Peyer's patch (tissue), 4 donors: ENCODE measurements at places on chromosomes 3 and 15.
A peak's percentile ranks its signal among the peaks of the same experiment; 100 is the strongest.

- DNase-seq = no peak
These were observed 291.6 kb upstream of the VEPH1 start for GRCh38 chr3:157794771-157795170.

DNA sequence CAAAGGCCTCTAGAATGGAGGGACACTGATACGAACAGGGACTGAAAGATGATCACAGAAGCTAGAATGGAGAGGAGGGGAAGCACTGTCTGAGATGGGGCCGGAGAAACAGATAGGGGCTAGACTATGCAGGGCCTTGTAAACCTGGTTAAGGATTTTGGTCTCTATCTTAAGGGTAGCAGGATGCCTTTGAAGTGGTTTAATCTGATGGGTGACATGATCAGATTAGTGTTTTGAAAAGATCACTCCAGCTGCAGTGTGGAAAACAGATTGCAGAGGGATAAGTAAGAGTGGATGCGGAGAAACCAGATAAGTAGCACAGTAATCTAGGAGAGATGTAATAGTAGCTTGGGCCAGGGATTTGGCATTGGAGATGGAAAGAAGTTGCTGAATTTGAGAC, 108.1 kb downstream of the RSRC1 start:
- no peak for DNase-seq

DNA sequence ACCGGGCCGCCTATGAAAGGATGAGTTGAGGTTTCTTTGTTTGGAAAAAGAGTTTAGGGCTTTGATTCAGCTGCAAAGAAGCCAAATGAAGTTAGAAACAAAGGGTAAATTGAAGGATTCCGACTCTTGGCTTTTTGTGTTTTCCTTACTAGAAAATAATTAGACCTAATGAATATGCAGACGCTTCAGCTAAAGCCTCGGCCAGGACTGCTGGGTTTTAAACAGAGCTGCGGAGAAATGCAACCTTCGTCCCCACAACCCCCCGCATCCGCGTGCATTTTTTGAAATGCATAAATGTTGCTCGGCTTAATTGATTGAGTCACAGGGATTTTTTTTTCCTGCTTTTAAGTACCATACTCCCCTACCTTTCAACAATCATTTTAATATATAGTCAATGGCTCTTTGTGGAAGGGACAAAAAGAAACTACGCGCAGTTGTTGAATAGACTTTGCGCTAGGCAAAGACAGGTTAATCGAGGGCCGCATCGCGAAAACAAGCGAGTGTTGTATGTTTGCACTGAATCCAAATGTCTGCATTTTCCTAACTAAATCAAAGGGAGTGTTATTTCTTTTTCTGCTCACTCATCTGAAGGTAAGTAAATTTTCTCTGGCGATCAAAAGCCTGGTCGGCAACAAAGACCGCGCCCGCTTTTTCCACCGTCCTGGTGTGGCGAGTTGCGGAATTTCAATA, 1.3 kb upstream of the ZIC4 start:
- DNase-seq = no peak

DNA sequence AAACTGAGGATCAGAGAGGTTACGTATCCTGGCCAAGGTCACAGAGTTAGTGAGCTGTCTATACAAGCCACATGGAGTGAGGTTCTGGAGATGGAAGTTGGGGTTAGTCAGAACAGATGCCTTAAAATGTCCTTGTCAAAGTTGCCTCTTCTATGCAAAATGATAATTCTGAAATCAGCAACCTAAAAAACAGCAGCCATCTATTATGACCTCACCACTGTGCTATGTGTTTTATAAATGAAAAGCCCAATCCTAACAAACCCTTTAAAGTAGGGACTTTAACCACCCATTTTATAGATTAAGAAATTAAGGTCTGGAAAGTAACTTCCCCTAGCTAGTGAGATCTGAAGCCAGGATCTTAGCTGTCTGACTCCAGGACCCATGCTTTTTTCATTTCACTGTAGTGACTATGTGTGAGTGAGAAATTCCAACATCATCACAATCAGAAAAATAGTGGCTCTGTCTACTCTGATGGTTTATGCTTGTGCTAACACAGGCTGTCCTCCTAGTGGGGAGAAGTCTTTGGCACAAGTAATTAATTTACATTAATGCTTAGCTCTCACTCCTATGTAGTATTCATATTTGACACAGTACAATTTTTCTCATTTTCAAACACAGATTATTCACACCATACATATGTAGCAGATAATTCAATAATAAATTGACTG, 143.6 kb downstream of the ANO10 start:
- DNase-seq = no peak

DNA sequence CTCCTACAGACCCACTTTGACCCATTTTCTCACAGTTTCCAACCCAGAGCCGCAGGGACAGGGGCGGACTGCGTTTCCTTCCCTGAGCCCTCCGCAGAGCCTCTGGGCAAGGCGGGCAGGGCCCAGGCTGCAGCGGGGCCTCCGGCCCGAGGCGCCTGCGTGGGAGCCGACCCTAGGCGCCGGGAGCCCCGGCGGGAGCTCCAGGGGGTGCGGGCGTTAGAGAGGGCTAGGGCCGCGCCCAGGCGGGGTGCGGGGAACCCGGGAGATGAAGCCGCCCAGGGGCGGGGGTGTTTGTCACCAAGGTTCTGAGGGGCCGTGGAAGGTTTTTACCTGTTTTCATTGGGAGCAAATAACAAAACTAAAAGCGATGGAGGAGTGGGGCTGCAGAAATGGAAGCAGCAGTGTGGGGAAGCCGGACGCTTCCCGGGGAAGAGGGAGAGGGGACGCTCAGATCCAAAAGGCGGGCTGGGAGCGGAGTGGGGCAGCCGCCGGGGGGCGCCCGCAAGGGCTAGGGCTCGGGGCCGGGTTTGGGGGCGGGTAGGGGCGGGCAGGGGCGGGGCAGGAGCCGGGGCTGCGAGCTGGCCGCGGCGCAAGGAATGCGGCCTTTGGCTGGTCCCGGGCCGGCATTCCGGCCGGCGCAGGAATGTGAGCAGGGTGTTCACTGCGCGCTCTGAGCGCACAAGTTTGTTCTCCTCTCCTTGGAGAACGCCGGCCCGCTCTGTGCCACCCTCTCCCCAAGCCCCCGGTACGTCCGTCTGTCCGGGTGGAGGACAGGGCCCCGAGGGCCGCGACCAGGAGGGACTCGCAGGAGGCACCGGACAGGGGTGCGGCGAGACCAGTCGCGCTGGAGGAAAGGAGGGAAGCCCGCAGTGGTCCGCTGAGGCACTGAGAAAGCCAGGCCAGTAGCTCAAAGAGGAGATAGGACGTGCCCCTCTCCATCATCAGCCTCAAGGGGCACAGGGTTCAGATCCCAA, 61.1 kb downstream of the AMOTL2 start:
- DNase-seq = peak; percentile 67

- DNase-seq = no peak
These were observed 7.8 kb downstream of the LRCH3 start for GRCh38 chr3:197798863-197799262.

- no peak for DNase-seq
These were observed 233.4 kb downstream of the MEX3B start for GRCh38 chr15:81812456-81812855.

DNA sequence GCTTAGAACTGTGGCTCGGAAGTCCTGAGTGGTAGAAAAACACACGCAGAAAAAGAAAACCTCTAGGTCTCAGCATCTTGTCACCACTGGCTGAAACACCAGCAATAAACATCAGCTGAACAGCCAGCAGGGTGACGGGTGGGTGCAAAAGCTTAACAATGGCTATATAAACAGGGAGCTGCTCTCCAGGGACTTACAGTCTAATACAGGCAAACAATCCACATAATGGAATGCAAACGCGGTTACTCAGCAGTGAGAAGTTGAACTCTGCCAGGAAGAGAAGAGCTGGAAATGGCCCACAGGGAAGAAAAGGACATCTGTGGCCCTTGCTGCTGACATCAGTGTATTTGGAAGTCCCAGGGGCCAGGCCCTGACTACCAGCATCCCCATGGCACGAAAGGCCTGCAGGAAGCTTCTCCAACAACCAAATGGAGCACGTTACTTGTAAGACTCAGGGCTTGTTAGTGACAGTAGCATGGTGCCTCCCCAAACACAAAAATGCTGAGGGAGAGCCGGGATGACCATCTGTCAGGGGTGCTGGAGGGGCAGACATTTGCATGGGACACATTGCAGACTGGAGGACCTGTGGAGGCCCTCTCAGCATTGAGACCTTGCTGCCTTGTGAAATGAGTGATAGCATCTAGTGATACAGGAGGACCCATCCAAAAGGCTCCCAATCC, 3.0 kb downstream of the HEG1 start:
- DNase-seq = no peak

GRCh38 chr3:153414982-153415381, 253.0 kb downstream of the RAP2B start:
- no peak for DNase-seq

GRCh38 chr3:45606991-45607712, 12.6 kb downstream of the LIMD1 start:
- DNase-seq = no peak

DNA sequence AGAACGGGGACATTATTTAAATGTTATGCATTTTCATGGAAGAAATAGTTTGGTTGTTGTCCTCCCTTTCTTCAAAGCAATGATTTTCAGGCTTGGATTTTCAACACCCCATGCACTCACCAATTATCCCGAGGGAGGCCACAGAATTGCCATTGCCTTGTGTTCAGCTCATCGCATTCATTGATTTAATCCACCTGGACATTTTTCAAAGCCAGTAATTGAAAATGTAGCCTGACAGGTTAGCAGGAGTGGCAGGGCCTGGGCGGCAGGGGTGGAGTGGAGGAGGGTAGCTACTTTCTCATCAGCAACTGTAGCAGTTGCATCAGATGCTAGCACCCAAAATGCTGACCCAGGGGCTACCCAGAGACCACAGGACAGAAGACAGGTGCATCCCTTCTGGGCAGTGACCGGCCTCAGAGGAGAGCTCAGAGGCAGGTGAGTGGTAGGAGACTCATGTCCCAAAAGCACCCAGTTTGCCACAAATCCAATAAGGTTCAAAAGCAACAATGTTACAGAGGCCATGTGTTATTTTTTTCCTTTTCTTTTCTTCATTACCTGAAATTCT, 242.4 kb downstream of the CD47 start:
- DNase-seq = no peak

DNA sequence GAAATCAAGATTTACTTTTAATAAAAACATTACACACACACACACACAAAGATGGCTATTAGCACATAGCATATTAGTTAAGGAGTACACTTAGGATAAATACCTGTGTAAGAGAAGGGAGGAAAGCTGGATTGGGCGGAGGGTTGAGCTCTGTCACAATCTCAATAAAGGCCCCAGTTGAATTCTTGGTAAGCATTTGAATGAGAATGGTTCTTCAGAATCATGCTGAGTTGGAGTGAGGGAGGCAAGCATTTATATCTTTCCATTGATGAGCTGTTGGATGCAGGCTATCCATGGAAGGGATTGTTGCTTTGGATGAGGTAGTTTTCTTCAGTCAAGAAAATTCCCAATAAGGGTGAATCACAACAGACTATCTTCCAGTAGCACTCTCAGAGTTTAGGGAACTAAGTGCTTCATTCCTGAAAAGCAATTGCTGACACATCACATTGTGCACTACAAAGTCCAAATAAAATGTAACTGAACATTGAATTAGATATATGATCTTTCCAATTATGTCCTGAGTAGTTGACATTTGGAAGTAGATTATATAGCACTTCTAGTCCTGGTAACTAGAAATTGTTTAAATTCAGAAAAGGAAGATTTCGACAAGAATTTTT, 95.7 kb downstream of the SUCNR1 start:
- no peak for DNase-seq

DNA sequence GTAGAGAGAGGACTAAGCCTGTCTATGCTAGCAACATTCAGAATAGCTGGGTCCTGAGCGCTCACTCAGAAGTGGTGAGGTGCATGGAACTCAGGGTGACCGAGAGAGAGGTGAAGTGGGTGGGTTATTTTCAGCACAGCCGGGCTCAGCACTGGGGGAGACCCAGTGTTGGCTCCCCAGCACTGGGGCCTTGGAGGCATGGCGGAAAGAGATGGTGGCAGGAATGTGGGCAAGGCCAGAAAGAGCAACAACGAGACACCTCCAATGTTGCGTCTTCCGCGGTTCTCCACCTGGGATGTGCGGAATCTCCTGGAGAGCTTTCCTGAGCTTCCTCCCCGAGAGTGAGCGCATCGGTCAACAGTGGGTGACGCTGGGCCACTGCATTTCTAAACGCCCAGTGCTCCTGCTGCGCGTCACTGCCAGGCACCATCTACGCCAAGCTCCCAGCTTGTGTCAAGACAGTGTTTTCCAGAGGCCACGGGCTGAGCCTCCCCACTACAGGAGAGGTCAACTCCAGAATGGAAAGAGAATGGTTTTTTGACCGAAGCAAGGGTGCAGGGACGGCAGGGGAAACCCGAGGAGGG, 148.4 kb downstream of the ADAMTS17 start:
- no peak for DNase-seq

GRCh38 chr3:2984831-2985220, 125.3 kb downstream of the IL5RA start:
- DNase-seq = no peak

GRCh38 chr3:123386477-123387040, 62.3 kb downstream of the ADCY5 start:
- DNase-seq = peak; percentile 13

DNA sequence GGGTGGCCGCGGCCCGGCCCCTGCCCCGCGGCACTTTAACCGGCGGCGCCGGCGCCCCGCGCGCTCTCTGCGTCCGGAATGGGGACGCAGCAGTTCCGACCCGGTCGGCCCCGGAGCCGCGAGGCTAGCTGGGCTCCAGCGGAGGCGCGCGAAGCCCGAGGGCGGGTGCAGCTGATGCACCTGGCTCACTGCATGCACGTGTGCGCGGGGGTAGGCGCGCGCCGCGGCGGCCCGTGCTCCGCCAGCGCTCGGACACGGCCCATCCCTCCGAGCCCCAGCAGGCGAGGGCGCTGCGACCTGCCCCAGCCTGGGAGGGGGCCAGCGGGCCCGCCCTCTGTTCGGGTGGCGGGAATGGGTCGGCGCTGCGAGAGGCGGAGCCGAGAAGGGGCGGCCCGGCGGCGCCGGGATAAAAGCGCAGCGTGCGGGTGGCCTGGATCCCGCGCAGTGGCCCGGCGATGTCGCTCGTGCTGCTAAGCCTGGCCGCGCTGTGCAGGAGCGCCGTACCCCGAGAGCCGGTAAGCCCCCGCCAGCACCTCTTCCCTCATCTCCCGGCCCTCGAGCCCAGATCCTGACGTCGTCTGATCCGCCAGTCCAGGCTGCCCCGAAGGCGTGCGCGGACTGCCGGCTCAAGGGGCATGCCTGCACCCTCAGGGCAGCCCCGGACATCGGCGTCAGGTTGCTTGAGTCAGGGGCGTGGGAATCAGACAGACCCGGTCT, at the start of the genes CHDH and IL17RB:
CHDH (minus strand) TSS at position 286 of the 717 bp plus-strand sequence. CDS start 22,411 bp downstream, outside the sequence.
IL17RB (plus strand) TSS at position 435 of the 717 bp plus-strand sequence; CDS start at position 456, 21 bp downstream.
- peak; percentile 83 for DNase-seq

DNA sequence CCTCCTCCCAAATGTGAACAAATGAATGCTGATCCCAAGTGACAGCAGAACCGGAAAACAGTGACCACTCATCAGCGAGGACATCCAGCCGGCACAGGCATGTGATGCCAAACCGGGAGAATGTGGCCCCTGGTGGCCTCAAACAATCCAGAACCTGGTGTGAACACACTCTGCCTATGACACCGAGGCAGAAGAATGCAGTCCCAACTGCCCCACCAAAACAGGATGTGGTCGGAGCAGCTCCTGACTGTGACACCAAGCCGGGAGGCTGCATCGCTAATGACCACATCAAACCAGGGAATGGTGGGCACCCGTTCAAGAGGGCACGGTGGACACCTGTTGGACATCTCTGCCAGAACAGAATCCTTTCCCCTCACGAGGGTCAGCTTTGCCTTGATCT, 15.4 kb downstream of the SCN5A start:
- DNase-seq = no peak
